ENCODE measurements at places on chromosomes 4 and X.

DNA sequence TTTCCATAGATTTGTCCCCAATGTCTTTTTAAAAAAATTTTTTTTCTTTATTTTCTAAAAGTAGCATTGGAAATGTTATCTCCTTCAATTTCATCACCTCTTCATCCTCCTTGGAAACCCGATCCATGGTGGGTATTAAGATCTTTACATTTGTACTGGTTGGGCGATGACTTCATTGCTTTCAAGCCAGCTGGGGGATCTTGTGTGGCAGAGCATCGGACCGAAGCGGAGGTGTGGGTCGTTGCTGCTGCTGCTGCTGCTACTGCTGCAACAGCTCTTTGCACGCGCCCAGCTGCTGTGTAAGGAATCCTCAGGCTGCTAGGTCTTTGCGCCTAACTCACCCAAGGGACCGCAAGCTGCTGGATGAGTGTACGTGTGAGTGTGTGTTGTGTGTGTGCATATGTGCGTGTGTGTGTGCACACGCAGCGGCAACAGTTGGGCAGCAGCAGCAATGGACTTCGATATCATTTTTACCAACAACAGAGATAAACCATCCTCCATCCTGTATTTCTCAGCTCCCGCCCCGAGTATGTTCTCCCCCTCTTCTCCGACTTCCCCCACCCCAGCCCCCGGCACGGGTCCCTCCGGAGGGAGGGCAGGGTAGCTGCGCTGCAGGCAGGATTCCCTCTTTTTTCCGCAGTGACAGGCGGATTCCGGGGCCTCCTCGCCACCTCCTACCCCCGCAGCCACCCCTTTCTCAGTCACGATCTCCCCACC lies 768 bp upstream of the CDKL5 start:
- no peak for DNase-seq

DNA sequence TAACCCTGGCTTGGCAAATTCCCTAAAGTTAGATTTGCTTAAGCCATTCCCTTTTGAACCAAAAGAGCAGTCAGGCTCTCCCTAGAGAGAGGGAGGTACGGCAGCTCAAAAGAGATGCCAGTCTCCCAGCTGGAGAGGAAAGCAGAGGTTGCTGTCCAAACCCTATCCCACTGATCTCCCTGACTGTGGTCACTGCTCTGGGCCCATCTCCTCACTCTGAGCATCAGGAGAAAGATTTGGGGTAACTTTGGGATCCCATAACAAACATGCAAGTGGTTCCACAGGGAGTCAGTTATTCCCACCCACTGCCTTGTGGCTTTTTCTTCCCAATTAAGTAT lies 17.1 kb downstream of the ACSL1 start:
- no peak for DNase-seq

DNA sequence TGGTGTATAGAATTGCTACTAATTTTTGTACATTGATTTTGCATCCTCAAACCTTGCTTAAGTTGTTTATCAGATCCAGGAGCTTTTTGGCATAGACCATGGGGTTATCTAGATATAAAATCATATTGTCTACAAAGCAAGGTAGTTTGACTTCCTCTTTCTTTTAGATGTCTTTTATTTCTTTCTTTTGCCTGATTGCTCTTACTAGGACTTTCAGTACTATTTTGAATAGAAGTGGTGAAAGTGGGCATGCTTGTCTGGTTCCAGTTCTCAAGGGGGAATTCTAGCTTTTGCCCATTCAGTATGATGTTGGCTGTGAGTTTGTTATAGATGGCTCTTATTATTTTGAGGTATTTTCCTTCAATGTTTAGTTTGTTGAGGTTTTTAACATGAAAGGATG lies 187.9 kb upstream of the LCORL start:
- no peak for DNase-seq

- no peak for DNase-seq
Measured at GRCh38 chrX:107659768-107660167, 31.5 kb downstream of the PRPS1 start.

DNA sequence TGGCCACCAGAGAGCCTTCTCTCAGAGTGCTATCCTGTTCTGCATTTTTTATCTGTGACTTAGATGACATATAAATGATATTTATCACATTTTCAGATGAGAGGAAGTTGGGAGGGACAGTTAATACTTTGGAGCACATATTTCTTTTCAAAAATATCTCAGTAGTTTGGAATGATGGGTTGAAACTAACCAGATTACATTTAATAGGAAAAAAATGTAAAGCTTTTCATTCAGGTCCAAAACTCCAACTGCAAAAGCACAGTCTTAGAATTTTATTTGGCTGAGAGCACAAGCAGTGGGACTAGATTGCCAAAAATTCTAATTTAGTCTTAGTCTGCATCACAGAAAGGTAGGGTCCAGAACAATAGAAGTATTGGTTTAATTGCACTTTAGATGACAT lies 248.2 kb upstream of the TEX13A start:
- no peak for DNase-seq

DNA sequence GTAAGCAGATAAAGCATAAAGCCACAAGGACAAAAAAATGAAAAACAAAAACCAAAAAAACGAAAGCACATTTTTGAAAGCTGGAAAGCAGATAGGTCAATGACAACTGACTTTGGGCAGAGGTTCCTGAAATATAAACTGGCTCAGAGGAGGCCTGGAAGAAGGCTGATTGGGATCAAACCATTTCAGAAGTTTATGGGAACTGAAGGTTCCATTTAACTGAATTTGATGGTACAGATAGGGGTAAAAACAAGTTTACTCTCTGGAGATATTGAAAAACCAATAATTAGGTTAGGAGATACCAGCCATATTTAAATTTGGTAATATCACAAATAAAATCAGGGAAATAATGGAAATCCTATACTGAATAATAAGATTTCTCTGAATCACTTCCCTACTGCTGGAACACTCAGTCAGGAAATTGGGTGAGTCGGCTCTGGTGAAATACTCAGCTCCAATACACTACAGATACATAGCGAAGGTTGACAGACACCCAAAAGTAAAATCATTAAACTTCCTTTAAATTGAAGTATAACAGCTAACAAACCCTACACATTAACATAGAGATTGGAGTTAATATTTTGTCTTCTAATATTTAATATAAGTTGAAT lies 1584.3 kb downstream of the STIM2 start:
- no peak for DNase-seq

- no peak for DNase-seq
Measured at GRCh38 chr4:88130544-88131305, 27.7 kb downstream of the ABCG2 start.

DNA sequence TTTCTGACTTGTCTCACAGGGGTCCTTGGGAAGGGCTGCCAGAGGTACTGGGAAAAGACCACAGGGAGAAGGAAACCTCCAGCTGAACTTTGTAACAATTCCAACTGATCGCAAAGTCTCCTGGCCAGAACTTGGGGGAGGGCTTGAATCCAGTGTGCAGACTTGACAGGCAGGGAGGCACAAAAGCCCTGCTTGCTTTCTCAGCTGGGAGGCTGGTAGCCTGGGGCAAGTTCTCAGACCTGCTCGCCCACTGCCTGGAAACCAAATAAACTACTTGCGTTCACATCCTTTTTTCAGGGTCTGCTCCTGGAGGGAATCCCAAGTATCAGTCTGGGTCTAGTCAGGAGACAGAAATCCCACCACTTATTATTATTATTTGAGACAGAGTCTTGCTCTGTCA lies 48.0 kb upstream of the CASK start:
- no peak for DNase-seq

- DNase-seq, result no peak
Measured at GRCh38 chr4:151624626-151625565, 135.9 kb downstream of the GATB start.

DNA sequence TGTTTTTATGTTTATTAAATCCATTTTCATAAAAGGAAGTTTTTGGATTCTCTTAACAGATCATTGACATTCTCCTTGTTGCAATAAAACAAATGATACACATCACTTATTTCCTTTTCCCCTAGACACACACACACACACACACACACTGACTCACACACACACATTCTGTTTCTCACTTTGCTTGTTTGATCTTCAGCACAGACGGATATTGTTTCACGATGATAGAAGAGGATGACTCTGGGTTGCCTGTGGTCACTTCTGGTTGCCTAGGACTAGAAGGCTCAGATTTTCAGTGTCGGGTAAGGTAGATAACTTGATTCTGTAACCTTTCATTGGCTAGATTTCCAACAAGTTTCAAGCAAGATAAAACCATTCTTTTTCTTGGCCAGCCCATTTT lies 356.8 kb downstream of the BMPR1B start:
- DNase-seq, result no peak

DNA sequence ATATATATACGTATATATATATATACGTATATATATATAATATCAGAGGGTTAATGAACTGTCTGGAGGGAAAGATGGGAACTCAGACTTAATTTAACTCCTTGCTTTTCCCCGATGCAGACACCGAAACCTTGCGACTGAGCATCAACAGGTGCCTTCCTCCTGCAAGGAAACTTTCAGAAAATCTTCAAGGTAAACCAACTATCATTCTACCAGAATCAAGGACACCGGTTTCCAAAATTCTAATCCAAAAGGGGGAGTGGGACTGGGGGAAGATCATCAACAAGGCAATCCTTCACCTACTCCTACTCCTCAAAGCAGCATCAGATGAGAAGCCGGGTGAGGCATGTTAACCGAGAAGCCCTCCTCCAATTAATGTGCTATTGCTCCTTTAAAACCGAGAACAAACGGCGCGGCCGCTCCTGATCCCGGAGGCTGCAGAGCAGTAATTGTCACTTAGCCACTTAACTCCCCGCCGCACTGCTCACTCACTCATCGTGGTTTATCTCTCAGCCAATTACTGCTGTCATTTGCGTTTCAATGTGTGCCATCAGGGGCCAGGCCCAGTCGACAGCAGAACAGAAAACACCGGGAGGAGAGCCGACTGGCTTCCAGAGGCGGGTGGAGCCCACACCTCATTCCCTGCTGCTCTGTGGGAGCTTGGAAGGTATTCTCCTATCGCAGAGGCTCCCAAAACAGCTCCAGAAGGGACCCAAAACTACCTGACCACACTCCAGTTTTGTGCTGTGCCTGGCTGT lies 61.7 kb downstream of the MAML3 start:
- DNase-seq, result no peak

DNA sequence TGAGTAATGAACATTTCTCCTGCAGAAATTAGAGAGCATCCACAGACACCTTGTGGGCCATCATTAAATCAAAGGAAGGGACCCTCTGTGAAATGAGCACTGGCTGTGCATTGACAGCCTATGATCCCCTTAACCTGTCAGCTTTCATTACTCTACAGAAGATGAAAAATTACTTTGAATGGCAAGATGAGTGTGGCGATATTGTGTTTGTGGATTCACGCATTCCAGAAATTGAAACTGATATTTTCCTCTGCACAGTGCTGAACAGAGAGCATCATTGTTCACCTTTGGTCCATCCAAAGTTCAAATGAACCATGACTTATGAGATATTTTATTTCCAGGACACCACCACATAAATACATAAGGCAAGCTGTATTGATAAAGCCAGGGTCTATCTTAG lies 374.8 kb upstream of the ANXA10 start:
- no peak for DNase-seq

- peak; percentile 31 for DNase-seq
Measured at GRCh38 chr4:39698424-39699009, 581 bp downstream of the UBE2K start.

GRCh38 chrX:50812995-50813842 lies 775 bp downstream of the SHROOM4 start:
- DNase-seq, result no peak
